Sigmoid colon (tissue), 7 donors: ENCODE measurements at places on chromosomes 16 and 17. TPM values are rescaled to one million over a fixed set of nuclear protein-coding genes. Genes with fewer than 3 reads are reported as not detected.

DNA sequence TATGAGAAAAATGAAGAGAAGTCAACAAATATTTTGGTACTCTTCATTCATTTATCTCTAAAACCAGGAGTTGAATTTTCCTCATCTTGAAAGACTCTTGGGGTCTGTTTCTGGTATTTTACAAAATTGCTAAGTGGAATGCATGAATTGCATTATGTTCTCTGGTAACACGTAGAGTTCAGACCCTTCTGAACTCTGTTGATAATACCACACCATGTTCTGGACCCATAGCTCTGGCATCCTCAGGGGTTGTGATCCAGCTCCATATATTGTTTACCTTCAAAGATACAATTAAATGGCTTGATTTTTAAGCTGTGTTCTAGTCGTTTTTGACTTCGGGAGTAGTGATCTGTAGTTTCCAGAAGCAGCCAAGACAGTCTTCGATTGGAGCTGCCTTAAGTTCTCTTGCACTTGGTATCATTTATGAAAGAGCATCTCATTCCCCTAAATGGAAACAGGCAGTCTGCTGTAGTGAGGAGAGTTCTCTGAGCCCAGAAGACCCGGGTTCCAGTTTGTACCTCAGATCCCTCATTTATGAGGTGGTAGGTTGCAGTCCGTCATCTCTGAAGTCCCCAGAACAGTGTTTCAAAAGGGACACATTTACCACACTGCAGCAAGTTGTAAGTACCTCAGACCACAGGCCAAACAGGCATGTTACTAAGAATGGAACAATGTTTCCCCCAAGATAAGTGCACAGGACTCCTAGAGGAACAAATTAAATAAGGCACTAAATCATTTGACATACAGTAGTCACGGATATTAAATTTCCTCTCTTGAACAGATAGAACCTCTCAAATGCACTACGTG, 9.6 kb downstream of the PSMD7 start:
- DNase-seq: no peak

DNA sequence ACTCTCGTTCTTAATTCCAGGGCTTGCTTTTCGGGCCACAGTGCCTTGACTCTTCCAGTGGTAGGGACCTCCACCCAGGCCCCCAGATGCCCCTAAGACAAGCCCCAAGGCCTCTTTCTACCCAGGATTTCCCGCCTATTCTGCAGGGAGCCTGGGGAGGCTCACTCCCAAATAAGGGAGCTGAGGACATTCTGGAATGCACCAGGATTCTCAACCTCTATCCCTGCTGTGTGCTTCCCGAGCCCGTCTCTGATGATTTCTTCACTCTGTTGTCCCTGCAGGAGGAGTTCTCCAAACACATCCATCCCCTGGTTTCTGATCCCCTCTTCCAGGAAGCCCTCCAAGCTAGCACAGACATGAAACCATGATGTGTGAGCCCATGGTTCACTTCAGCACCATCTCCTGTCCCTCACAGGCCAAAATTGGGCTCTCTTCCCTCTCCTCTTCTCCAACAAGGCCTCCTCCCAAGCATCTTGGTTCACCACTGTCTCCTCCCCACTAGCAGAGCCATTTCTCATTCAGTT, 255.9 kb downstream of the KATNIP start:
- DNase-seq: no peak

GRCh38 chr17:62741290-62741689, 66.8 kb downstream of the MARCHF10 start:
- no peak for DNase-seq

DNA sequence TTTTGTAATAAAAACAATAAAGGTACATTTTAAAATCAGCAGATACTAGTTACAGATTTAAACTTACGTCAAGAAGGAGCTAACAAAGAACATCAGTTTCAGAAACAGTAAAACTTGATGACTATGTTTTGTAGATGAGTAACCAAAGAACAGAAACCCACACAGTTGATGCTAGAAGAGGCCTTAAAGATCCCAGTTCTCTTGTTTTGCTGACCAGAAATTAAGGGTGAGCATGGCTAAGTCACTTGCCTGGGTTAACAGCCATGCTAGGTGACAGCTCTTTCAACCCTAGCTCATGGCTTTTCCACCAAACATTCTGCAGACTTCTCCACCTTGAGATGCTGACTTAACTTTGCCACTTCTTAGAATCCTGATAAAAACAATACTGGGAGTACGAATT, 26.4 kb downstream of the STX8 start:
- DNase-seq: no peak

The IRX5 gene
- not detected for total RNA-seq

- no peak for DNase-seq
Measured at GRCh38 chr17:72343911-72344310, 223.1 kb downstream of the SOX9 start.

- peak; percentile 73 for DNase-seq
Measured at GRCh38 chr17:50218771-50219315, 17.4 kb upstream of the COL1A1 start.

The NPIPA5 gene
- total RNA-seq: 11.1 TPM

The MPHOSPH6 gene
- total RNA-seq: 39.1 TPM

The TMEM235 gene
- total RNA-seq: not detected

The WDR81 gene
- total RNA-seq: 49.3 TPM

The MARVELD3 gene
- total RNA-seq: not detected
